Hepatocyte (in vitro differentiated cells): ENCODE measurements at places on chromosomes 7 and 10. TPM values are rescaled to one million over a fixed set of nuclear protein-coding genes. Genes with fewer than 3 reads are reported as not detected.

Gene C10orf62
- not detected in 2 replicates for polyA plus RNA-seq

Gene C10orf53
- polyA plus RNA-seq, result not detected in 2 replicates

Gene GRID1
- polyA plus RNA-seq, result 0.07 TPM in 2 replicates

Gene LOXL4
- 33.4 and 34.4 TPM in 2 replicates for polyA plus RNA-seq

Gene ANXA11
- 168 and 184 TPM in 2 replicates for polyA plus RNA-seq

Gene MAGI2
- 3.1 and 52.5 TPM in 2 replicates for polyA plus RNA-seq

Gene KLHL7
- 26.3 and 30.7 TPM in 2 replicates for polyA plus RNA-seq

Gene PGAM2
- polyA plus RNA-seq, result 0.66 TPM in 1 of 2 replicates, not detected in the other
